ENCODE measurements at places on chromosomes 1 and 21.

DNA sequence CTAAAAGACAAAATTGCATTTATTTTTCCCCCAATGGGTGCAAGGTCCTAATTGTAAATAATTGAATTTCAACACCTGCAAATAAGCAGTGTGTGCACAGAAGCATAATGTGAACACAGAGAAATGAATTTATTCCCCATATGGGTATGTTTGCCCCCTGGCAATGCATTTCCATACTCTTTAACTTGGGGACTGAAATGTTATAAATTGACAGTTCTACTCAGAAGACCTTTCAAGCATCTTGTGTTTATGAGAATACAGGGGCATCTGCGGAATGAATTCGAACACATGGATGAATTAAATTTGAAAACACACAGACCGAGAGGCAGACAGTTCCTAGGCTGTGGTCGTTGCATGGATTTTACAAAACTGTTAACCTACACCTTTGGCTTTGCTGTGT is 3.5 kb downstream of the PBX1 start:
- no peak for DNase-seq

- DNase-seq, result no peak
These were observed at the start of gene SLFNL1 for GRCh38 chr1:41021526-41022308. TSS of gene SLFNL1 (minus strand) at chr1:41021725. CDS start at chr1:41020660, 1,065 bp downstream.

GRCh38 chr21:20996421-20997310 is 1.5 kb upstream of the NCAM2 start:
- no peak for DNase-seq

GRCh38 chr1:38536089-38536488 is 323.5 kb downstream of the RRAGC start:
- no peak for DNase-seq

- DNase-seq, result no peak
These were observed 828.5 kb upstream of the ADAMTS5 start for GRCh38 chr21:27795418-27795817.

Measured in stimulated activated CD4-positive, alpha-beta T cell treated with anti-CD3 and anti-CD28 coated beads, Interleukin-1b, Interleukin-23, amount 100 ng/mL, for 1 hour (primary cell).